Glutamatergic neuron (in vitro differentiated cells): ENCODE measurements at places on chromosomes 16 and 17. TPM values are rescaled to one million over a fixed set of nuclear protein-coding genes. Genes with fewer than 3 reads are reported as not detected.

NPIPA2 gene
- 21.2 TPM for total RNA-seq

UTS2R gene
- 7.2 TPM for total RNA-seq

GFOD2 gene
- 86.7 TPM for total RNA-seq

HSD17B2 gene
- total RNA-seq = not detected

ENPP7 gene
- not detected for total RNA-seq

ICAM2 gene
- not detected for total RNA-seq
